ENCODE measurements at places on chromosomes 16 and 17.

DNA sequence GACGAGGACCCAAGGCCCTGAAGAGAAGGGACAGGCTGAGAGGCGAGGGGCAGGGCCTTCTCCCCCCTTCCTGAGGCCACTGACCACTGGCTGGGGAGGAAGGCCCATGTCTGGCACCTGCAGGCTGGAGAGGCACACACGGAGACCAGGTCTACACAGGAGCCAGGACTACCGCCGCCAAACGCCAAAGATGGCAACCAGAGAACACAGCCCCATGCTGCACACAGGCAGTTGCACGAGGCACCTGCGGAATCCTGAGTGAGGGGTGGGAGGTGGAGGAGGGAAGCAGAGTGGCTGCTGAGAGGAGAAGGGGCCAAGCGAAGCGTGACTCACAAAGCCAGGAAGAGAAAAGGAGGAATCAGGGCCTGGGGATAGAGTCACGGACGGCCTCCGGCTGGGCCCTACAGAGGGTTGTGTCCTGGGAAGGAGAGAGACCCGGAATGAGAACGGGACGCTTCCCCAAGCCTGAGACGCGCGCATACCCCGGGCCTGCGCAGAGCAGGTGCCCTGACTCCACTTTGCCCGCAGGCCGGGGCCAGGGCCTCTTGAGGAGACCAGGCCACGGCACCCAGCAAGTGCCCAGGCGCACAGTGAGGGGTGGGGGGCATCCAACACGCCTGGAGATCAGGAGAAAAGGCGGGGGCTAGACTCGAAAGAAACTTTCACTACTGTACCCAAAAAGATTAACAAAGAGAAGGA lies 28.7 kb upstream of the C16orf95 start:
- no peak for DNase-seq

DNA sequence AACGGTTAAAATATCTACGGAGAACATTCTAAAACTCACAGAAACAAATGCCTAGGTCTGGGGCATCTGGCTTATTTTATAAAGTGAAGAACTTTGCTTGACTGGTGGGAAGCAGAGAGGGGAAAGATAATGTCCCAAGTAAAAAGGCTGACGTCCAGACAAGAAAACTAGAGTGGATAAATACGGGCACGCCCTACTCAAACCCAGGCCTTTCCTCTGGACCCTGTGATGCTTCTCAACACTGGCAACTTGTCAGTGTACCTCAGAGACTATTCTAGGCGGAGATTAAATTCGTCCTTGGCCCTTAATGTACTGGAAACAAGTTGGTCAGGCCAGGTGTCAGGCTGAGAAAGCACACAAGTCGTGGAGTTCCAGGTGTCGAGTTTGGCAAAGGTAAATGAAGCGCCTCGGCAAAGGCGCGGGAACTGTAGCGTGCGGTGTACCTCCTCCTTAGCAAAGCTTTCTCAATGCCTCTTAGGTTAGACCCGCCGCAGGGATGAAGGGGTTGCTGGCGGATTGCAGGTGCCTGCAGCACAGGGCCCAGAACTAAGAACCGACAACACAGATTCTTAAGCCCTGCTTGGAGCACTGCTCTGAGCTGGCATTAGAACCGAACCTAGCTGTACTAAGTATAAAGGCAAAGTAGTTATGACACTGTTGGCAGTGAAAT lies 668 bp upstream of the UNK start:
- no peak for DNase-seq

DNA sequence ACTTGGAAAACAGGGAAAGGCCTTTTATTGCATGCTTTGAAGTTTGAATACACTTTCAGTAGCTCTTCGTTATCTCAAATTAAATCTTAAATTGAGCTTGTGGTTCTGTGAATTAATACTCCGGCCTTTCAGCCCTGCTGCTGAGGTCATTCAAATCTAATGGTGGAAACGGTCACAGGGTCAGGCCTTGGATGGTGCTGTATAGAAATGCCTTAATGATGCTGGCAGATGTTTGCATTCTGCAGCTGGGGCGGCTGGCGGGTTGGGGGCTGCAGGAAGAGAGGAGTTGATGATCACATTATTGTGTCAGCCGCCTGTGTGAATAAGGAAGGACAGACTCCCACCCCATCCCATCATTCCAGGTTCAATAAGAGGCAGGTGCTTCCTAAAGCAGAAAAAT lies 723.6 kb downstream of the WWOX start:
- DNase-seq: no peak

- DNase-seq: no peak
Measured at GRCh38 chr16:52407778-52408177, 139.2 kb downstream of the TOX3 start.

DNA sequence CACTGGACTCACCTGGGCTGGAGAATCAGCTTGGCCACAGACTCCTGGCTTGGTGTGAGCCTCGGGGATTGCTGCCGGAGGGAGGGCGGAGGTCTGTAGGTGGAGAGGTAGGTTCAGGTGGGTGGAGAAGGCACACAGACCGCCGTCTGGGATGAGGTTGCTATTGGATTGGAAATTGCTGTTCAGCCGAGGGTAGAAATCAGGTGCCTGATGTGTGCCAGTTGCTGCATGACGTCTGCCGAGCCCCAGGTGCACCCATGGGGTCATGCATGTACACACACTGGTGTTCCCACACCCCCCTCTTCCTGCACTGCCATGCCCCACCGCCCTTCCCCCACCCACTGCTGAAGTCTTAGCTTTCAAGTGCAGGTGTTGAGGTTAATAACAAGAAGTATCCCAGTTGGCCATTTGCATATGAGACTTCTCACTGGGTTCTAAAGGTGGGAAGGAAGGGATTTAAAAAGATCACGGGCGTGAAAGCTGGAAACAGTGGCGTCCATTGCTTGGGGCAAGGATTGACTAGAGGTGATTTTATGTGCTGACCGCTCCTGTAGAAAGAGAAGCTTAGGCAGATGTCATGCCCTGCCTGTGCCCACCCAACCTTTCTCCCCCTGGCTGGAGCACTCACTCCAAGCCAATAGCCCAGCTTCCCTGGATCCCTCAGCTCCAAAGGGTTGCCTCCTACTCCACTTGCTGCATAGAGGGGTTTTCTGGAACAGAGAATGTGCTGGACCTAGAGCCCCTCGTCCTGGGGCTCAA lies 193.6 kb downstream of the CCDC182 start:
- no peak for DNase-seq

Data from amniotic epithelial cell (primary cell).